NCI-H2081 treated with DMSO at 0.1 percent for 48 hours (cell line): ENCODE measurements at places on chromosomes 16 and 17.

- no peak for DNase-seq
These were observed 87.7 kb downstream of the MYH10 start for GRCh38 chr17:8542599-8543502.

- no peak for DNase-seq
These were observed 1.5 kb upstream of the NQO1 start for GRCh38 chr16:69727916-69728270.

GRCh38 chr17:43784068-43784467 is 3.8 kb downstream of the CFAP97D1 start:
- DNase-seq, result no peak

DNA sequence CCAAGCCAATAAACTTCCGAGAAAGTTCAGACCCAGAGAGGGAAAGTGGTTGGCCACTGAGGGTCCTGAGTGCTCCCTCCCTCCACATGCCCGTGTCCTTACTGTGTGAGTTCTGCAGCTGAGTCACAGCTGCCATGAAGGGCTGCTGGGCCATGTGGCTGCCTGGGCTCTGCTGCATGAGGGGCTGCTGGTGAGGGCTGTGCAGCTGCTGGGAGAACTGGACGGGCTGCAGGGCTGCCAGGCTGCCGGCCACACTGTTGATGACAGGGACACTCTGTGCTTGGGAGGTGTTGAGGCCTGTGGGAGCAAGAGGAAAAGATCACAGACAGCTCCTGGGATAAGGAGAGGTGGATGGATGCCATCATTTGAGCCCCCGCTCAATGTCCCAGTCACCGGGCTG is 44.0 kb downstream of the HNF1B start:
- DNase-seq, result no peak

DNA sequence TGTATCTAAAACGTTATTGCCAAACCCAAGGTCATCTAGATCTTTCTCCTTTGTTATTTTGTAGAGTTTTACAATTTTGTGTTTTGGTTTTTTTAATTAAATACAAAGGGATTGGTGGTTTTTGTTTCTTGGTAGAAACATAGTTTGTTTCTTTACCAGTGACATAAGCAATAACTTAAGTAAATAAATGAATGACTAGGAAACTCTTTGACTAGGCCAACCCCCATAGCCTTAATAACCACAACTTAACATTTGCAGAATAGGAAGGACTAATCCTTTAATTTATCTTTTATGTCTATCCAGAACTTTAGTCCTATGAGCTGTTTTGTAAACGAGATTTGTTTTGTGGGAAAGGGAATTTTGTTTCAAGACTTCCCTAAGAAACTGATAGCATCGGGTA is 162.5 kb downstream of the PRKCA start:
- DNase-seq, result no peak

- no peak for DNase-seq
These were observed at the start of gene FCSK for GRCh38 chr16:70454222-70455034. TSS of gene FCSK (plus strand) at chr16:70454595. CDS start at chr16:70463191, 8,596 bp downstream.

DNA sequence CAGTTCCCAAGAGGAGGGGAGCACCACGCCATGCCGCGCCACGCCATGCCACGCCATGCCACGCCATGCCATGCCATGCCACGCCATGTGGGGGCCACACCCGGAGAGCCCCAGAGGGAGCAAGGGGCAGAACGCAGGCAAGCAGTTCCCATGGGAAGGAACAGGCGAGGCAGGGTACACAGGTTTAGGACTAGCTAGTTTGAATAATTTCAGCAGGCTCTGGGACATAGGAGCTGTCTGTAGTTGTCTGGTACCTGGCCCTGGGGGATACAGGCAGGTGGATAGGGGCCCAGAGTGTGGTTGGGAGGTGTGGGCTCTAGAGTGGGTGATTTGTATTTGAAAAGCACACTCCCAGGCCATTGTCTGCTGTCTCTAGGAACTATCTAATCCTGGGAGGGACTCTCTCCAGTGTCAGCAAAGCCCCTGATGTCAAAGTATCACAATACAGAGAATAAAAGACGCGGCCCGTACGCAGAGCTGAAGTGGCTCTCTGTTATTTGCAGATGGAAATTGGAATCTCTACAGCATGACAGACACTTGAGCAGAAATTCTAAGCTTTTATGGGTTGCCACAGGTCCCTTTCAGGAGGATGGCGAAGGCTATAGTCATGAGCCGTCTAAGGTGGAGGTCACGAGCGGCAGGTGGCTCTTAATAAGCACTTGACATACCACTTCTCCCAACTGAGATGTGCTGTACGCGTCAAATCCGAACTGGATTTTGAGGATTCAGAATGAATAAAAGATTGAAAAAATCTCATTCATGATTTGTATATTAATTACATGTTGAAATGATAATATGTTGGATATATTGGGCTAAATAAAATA is 220.8 kb upstream of the TNRC6C start:
- no peak for DNase-seq

- DNase-seq, result no peak
These were observed 44.9 kb upstream of the TRAP1 start for GRCh38 chr16:3762107-3762750.

- no peak for DNase-seq
These were observed 9.4 kb upstream of the MYLK3 start for GRCh38 chr16:46757339-46758050.

- DNase-seq, result no peak
These were observed 18.2 kb downstream of the SRP68 start for GRCh38 chr17:76054112-76054476.

DNA sequence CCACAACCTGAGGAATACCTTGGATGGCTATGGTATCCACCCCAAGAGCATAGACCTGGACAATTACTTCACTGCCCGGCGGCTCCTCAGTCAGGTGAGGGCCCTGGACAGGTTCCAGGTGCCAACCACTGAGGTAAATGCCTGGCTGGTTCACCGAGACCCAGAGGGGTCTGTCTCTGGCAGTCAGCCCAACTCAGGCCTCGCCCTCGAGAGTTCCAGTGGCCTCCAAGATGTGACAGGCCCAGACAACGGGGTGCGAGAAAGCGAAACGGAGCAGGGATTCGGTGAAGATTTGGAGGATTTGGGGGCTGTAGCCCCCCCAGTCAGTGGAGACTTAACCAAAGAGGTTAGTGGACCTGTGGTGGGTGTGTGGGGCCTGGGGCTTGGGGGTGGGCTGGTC is 3.1 kb downstream of the NFE2L1 start:
- DNase-seq, result no peak
